ENCODE measurements at places on chromosomes 13 and 19.

GRCh38 chr19:39128516-39129079 is 3.0 kb downstream of the PAK4 start:
- no peak for DNase-seq

GRCh38 chr13:85693889-85694511 is 105.2 kb downstream of the SLITRK6 start:
- no peak for DNase-seq

DNA sequence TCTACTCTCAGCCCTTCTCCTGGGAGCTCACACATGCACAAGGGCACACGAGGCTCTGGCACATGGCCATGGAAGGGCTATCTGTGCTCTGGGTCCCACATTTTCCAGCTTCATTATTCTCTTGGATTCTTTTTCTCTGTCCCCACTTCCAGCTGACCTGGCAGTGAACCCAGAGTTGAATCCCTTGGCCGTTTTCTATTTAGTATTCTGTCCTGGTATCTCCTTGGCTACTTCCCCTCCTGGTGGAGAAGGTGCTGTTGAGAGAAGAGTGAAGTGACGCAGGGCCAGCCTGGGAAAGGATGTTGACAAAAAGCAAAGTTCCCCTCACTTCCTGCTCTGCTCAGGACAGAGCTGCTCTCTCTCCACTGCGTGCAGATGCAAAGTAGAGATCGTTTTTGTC is 303.1 kb downstream of the IRS2 start:
- DNase-seq = no peak

- DNase-seq = no peak
Observed at GRCh38 chr19:44596428-44597130, 16.8 kb upstream of the IGSF23 start.

DNA sequence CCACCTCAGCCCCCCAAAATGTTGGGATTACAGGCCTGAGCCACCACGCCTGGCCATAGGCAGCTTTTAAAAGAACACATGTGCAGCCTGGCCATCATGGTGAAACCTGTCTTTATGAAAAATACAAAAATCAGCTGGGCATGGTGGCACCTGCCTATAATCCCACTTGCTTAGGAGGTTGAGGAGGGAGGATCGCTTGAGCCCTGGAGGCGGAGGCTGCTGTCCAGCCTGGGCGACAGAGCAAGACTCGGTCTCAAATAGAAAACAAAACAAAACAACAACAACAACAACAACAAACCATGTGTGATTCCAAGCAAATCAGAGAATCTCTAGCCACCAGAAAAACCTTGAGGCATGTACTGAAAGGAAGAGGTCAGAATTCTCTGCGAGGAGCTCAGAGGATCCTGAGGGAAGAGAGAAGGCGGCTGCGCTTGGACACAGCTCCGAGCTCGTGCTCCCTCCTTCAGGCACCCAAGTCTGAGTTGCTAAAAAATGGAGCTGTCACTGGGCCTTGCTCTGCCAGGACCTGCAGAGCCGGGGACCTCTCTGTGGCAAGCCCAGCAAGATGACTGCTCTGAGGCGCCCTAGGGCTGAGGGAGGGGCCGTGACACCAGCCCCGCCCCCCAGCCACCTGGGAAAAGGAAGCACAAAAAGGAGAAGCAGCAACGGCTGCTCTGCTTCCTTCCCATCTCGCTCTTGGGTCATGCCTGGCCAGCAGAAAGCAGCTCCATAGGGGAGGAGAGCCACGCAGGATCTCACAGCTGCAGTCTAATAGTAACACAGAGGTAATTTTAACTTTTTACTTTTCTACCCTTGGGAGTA is at the start of gene ARL11:
TSS of gene ARL11 (plus strand) at position 677 of the 822 bp plus-strand sequence. CDS start 1,941 bp downstream, outside the sequence.
- no peak for DNase-seq

GRCh38 chr13:23741879-23742510 is 147.2 kb downstream of the MIPEP start:
- DNase-seq = no peak

DNA sequence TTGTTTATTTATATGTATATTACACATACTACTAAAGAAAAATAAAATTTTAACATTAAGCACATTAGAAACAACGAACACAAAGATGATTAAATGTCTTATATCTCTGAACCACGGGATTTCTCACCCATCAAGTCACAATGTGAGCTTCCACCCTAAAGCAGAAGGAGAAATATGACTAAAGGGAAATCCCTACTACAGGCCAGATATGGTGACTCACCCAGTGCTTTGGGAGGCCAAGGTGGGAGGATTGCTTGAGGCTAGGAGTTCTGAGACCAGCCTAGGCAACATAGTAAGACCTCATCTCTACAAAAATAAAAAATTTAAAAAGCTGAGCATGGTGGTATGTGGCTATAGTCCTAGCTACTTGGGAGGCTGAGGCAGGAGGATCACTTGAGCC is 24.6 kb downstream of the DCT start:
- DNase-seq = no peak

GRCh38 chr13:105972306-105972721 is 563.1 kb downstream of the EFNB2 start:
- no peak for DNase-seq

DNA sequence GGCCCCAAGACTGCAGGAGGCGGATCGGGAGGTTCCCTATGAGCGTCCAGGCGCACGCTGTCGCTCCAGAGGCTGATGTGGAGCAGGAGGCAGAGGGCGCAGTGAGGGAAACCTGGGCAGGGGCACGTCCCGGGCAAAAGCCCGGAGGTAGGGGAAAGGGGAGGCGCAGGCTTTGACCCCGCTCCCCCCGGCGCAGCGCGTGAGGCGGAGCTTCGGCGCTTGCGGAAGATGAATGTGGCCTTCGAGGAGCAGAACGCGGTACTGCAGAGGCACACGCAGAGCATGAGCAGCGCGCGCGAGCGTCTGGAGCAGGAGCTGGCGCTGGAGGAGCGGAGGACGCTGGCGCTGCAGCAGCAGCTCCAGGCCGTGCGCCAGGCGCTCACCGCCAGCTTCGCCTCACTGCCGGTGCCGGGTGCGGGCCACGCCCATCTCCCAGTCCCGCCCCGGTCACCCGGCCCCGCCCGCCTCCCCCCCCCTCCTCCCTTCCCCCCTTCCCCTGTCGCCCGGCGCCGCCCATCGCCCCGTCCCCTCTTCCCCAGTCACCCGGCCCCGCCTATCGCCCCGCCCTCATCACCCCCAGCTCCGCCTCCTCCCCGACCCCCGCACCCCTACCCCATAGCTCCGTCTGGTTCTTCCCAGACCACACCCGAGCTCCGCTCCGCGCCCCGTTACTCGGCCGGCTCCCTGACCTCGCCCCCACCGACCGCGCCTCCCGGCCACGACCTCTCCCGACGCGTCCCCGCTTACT is 4.1 kb downstream of the HMG20B start:
- DNase-seq = no peak

DNA sequence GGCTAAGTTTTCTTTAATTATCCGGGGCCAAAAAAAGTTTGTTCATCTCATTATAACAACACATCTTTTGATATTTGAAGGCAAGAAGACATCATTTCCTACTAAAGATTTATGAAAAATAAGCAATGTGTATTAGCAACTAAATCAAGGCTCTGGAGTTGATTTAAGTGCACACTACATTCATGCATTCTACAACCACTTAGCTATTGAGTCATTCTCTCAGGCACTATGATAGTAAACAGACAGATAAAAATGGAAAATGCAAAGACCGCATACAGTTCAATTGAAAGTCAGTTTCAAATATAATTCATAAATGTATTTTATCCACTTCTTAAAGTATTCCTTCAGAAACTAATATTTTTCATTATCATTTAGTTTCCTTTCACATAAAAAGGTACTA is 1395.2 kb downstream of the PCDH9 start:
- DNase-seq = no peak

- no peak for DNase-seq
Observed at GRCh38 chr19:5057860-5058259, 88.9 kb downstream of the KDM4B start.

GRCh38 chr13:24911133-24911908 is 147.4 kb downstream of the RNF17 start:
- DNase-seq = no peak

- DNase-seq = no peak
Observed at GRCh38 chr19:16652854-16653253, 7.1 kb downstream of the SMIM7 start.

- no peak for DNase-seq
Observed at GRCh38 chr19:19111967-19112580, 26.2 kb downstream of the TMEM161A start.

GRCh38 chr19:11399667-11400066 is 15.6 kb upstream of the EPOR start:
- DNase-seq = no peak

DNA sequence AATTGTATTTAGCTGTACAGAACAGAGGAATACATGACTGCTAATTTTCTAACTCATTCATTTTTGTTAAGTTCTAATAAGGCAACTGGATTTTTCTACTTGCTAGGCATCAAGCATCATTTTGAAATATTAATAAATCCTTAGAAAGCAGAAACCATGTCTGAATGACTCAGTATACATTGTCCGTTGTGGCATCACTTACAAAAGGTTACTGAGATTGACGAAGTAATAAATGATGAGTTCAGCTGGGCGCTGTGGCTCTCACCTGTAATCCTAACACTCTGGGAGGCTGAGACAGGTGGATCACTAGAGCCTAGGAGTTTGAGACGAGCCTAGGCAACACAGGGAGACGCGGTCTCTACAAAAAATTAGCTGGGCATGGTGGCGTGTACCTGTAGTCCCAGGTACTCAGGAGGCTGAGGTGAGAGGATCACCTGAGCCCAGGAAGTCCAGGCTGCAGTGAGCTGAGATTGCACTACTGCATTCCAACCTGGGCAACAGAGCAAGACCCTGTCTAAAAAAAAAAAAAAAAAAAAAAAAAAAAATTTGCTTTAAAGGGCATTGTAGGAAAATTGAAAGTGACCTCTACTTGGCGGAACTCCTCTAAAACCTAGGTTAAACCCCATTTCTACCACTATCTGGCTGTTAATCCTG is 36.6 kb downstream of the LHFPL6 start:
- no peak for DNase-seq

GRCh38 chr19:54684527-54684926 is 21.7 kb downstream of the LILRB4 start:
- DNase-seq = no peak

- no peak for DNase-seq
Observed at GRCh38 chr13:65368832-65369231, 1861.3 kb downstream of the PCDH9 start.

GRCh38 chr13:41019011-41019487 is at the start of gene ELF1:
TSS of gene ELF1 (minus strand) at chr13:41019316. CDS start at chr13:40982054, 37,262 bp downstream.
- peak; percentile 23 for DNase-seq

DNA sequence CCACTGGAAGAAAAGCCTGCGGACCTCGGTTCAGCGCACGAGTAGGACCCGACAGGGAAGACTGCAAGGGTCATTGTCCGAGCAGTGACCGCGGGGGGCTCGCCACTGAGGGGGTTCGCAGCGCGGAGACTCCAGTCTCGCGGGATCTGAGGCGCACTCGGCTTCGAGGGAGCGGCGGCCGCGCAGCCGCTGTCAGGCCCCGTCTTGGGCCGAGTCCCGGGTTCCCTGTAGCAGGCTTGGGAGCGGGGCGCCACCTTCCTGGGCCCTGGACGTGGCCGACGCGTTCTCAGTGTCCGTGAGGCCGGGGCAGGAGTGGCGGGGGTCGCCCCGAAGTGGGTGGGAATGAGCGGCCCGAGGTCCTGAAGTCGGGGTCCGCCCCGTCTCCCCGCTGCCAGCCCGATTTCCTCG is 474 bp upstream of the FAM174C start:
- no peak for DNase-seq

DNA sequence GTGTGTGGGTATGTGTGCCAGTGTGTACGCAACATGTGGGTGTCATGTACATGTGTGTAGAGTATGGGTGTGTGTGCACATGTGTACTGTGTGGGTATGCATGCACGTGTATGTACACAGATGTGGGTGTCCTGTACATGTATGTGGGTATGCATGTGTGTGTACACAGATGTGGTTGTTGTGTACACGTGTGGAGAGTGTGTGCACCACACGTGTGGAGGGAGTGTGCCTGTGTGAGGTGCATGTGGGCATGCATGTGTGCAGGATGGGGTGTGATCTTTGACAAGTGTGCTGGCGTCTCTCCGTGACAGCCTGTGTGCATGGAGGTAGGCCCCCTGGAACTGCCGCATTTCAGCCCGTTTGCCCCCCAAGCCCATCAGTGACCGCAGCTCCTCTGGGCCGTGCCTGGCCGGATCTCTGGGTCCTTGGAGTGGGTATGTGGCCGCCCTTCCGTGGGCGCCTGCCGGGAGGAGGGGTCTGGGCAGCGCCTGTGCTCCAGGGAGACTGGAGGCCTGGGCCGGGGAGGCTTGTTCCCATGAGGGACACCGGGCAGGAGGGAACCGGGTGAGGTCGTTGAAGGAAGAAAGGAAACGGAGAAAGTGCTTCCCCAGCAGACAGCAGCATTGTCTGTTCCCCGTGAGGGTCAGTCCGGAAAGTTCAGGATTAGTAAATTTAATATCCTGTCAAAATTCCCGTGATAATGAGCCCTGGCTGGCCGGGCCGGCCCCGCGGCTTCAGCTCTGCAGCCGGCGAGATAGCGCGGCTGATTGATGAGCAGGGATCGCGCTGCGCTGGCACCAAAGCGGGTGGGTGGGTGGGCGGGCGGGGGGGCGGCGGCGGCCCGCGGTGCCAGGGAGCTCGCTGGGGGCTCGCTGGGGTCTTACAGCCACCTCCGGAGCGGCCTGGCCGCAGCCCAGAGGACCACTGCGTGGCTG is 91.1 kb upstream of the SOX1 start:
- no peak for DNase-seq

DNA sequence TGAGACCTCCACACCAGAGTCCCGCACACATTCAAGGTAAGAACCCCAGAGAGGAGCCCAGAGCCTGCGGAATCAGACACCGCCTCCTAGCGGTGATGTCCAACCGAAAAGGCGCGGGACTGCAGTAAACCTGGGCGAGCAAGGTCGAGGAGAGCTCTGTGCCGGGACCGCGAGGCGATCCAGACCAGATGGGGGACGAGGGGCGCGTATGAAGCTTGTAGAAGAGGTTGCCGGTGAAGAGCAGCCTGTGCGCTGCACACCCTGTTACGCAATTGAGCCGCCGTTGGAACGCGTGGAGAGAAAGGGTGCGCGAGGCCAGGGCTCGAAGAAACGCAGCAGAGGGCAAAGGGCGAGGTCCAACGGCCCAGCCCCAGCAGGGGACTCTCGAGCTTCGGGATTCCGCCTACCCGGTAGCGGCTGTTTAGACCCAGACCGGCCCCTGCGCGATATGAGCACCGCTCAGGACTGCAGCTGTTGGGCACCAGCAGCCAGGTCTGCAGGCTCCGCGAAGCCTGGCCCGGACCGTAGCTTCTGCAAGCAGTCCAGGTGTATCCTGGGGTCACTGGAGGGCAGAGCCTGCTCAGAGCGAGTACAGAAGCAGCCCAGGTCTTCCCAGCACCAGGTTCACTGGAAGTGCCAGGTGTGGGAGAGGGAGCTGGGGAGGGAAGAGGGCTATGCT is 65.9 kb upstream of the ZNF599 start:
- no peak for DNase-seq

Measured in activated CD8-positive, alpha-beta memory T cell treated with anti-CD3 and anti-CD28 coated beads for 1 hour (primary cell).